ENCODE measurements at places on chromosomes 2 and 18. TPM values are rescaled to one million over a fixed set of nuclear protein-coding genes. Genes with fewer than 3 reads are reported as not detected.
A peak's percentile ranks its signal among the peaks of the same experiment; 100 is the strongest.

The TRABD2A gene
- total RNA-seq: 3.6 TPM

The STPG4 gene
- not detected for total RNA-seq

The DCDC2C gene
- 0.33 TPM for total RNA-seq

The VIT gene
- 13.2 TPM for total RNA-seq

The GNLY gene
- not detected for total RNA-seq

The TM4SF20 gene
- not detected for total RNA-seq

The ABCG8 gene
- total RNA-seq: not detected

DNA sequence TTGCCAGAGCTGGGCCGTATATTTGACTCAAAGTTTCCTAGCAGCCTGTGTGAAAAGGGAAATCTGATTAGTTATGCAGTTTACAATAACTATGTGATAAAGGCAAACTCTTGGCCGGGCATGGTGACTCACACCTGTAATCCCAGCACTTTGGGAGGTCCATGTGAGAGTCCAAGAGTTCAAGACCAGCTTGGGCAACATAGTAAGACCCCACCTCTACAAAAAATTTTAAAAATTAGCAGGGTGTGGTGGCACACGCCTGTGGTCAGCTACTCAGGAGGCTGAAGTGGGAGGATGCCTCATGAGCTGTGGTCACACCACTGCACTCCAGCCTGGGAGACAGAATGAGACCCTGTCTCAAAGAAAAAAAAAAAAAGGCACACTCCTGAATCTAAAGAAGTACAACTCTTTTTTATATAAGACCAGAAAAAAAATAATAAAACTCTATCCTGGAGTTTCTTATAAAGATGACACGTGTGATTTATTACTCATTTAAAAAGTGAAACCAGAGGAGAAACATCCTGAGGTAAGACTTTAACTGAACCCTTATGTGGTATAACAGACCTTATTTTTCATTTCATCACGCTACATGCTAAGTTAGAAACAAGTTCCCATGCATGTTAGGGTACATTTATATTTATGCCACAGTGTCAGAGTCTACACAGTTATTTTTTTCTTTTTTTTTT, 32.6 kb upstream of the KCMF1 start:
- no peak for DNase-seq

- peak; percentile 67 for DNase-seq
Measured at GRCh38 chr2:66805016-66805865, 370.3 kb downstream of the MEIS1 start.

DNA sequence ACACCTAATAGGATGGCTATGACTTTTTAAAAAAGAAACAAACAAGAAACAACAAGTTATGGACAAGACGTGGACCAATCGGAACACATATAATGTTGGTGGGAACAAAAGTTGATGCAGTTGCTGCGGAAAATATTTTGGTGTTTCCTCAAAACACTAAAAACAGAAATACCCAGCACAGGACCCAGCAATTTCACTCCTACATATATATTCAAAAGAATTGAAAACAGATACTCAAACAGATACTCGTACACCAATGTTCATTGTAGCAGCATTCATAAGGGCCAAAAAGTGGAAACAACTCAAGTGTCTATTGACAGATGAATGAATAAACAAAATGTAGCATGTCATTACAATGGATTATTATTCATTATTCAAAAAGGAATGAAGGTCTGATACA, 12.1 kb downstream of the CCDC141 start:
- no peak for DNase-seq

- no peak for DNase-seq
Measured at GRCh38 chr2:72940786-72941185, 23.5 kb downstream of the EMX1 start.

DNA sequence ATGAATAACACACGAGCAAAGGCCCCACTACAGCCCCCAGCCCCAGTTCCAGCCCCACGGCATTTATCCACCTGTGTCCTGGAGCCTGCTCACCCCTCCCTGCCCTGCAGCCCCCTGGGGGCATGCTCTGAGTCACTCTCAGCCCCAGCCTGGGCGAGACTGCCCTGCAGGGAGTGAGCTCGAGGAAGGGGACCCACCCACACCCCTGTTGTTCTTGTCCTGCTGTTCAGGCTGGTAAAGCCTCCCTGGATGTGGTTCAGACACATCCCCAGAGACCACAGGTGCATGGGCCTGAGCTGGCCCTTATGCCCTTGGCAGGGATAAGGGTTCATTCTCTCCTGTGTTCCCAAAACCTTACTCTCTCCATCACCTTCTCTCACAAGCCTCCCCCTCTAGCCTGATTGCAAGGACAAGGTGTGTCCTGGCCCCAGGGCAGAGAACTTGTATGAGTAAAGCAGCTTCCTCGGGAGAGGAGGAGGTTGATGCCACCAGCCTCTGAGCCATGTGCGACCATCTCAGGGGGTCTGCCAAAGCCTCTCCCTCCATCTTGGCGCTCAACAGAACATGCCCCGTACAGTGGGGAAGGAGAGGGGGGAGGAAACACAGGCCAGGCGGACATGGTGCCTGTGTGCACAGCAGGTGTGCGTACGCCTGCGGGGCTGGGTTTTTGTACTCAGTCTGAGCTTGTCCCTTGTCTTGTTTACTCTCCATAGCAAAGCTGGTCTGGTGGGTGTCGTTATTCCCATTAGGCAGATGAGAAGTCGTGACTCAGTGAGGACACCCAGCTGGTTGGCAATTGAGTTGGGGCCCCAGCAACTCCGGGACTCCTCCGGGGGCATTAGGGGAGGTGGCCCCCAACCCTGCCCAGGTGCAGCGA, 64.4 kb downstream of the CIB4 start:
- peak; percentile 39 for DNase-seq

DNA sequence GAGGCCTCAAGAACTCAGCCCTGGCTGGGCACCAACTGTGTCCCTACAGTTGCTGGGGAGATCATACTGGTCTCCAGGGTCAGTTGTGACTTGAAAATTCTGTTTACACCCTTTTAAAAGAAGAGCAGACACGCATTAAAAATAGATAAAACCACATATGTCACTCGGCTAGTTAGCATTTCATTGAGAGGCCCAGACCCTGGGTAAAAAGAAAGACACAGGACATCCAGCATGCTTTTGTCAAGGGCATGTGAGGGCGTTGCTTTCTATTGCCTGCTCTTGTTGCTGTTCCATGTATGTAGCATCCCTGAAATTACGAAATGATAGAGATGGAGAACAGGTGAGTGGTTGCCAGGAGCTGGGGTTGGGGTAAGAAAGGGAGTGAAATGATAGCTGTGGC, 94.3 kb downstream of the SEPTIN10 start:
- no peak for DNase-seq

DNA sequence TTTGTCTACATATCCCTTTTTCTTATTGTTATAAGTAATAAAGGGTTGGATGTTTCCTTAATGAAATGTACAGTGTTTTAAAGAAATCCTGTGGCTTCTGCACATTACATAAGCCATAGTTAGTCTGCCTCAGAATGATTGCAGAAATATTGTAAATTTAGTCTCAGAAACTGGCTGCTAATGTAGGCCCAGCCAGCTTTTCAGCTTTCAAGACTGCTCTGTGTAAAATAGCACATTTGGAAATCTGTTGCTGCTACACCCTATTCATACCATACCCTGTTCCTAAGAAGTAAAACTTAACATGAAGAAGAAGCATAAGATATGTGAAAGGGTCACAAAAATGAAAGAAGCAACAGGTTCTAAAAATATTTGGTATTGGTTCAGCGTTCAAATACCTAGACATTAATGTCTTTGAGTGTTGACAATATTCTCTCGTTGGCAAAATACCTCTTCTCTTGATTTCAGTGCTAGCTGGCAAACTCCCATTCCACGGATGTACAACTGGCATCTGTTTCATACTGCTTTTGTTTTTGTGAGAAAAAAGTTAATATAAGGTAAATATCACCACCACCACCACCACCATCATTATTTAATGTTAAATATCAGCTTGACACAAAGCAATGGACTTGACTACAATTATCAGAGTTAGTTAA, 19.2 kb upstream of the NCKAP1 start:
- DNase-seq: no peak

DNA sequence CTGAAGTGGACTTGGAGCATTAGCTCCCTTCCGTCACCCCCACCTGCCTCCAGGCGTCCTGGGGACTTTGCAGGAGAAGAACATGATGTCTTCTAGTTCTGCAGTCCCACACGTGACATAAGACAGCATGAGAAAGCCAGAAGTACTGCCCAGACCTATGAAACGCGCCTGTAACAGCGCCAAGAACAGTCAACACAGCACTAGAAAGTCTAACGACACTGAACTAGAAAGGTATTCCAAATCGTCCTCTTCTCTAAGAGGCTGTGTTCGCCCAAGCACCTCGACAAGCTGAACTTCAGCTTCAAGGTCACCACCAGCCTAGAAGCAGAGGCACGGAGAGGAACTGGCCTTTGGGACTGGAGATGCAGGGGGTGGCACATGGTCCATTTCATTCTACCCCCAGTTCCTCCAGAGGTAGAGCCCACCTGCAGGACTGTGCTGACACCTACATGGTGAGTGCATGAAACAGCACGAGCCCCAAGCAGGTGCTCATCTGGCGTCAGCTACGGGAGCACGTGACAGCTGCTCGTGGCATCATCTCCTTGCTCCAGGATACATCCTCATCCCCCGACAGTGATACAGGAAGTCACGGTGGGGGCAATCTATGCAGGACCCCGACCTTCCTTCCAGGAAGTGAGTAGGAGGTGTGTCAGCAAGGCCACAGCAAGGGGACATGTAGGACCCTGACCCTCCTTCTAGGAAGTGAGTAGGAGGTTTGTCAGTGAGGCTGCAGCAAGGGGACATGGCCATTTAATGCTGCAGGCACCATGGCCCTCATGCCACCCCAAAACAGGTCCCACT, 3.7 kb downstream of the HDAC4 start:
- DNase-seq: peak; percentile 95

GRCh38 chr18:63697097-63697660, 5.6 kb upstream of the SERPINB11 start:
- DNase-seq: no peak

GRCh38 chr2:70181363-70181956, 9.4 kb downstream of the C2orf42 start:
- DNase-seq: no peak

DNA sequence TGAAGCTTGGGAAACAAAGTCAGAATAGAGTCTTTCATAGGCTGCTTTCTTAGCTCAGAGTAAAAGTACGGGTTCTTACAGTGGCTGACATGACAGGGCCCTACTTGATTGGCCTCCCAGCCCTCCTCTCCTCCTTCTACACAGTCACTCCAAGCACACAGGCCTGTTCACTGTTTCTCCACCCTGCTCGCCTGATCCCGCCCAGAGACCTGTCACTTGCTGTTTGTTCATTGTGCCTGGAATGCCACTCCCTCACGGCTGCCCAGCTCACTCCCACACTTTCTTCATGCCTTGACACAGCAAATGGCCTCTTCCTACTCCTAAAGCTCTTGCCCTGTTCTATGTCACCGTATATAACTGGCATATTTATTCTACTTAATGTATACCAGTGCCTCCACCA, 104.8 kb downstream of the MAP4K4 start:
- DNase-seq: no peak

GRCh38 chr2:44926957-44927356, 14.5 kb upstream of the SIX3 start:
- DNase-seq: no peak
